ENCODE measurements at places on chromosomes 1 and 21.
A peak's percentile ranks its signal among the peaks of the same experiment; 100 is the strongest.

DNA sequence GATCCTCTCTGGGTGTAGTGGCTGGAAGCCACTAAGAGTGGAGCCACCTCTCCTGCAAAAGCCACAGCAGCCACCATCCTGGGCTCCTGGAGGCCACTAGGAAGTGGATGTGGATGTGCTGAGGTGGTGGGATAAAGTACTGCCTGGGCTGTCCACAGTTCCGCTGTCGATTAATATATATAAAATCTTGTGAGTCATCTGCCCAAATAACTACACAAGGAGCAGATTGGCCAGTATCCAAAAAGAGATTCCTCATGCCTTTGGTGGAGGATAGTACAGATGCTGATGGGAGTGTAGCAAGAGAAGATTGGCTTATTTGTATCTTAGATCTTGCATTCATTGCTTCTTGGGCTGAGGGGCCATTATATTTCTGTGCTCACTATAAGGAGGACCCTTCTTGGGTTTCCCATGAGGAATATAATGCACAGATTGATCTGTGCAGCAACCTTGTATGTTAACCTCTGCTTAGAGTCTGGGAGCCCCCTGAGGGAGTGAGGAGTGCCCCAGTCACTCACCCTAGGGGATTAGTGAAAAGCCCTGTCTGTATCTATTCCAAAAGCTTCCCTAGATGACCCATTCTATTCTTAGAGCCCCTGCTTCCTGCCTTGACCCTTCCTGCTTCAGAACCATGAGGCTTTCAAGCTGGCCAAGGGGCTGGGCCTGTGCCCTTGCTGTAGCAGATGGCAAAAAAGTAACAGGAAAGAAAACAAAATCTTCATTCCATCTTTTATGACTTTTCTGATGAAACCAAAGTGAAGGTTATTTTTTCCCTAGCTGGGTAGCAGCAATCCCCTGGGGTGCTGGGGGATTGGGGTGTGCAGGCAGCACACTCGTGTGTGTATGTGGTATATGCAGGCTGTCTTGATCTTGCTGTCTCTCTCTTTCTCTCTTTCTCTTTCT, 31.7 kb downstream of the RCSD1 start:
- no peak for DNase-seq

DNA sequence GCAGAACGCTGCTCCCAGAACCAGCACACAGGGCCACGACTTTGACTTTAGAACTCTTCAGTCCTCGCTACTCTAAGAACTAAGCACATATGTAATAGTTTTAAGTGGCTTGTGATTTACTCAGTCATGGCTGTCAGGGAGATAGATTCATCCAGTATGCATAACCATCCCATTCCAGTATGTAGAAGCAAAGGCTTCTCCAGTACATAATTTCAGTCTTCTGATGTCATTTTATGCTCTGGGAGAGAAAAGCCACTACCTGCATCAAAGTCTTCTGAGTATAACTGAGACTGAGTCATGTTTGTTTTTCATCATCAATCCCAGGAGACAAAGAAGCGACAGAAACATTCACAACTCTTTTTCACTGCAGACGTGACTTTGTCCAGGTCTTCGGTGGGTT, 885.7 kb downstream of the PLA2G4A start:
- no peak for DNase-seq

- DNase-seq, result no peak
Measured at GRCh38 chr1:239647045-239647444, 260.7 kb downstream of the CHRM3 start.

- DNase-seq, result no peak
Measured at GRCh38 chr1:47324682-47325081, 8.9 kb upstream of the CMPK1 start.

GRCh38 chr1:33346927-33347649, 26.2 kb upstream of the A3GALT2 start:
- DNase-seq, result peak; percentile 37

- no peak for DNase-seq
Measured at GRCh38 chr1:203142684-203143408, 15.3 kb downstream of the ADORA1 start.

DNA sequence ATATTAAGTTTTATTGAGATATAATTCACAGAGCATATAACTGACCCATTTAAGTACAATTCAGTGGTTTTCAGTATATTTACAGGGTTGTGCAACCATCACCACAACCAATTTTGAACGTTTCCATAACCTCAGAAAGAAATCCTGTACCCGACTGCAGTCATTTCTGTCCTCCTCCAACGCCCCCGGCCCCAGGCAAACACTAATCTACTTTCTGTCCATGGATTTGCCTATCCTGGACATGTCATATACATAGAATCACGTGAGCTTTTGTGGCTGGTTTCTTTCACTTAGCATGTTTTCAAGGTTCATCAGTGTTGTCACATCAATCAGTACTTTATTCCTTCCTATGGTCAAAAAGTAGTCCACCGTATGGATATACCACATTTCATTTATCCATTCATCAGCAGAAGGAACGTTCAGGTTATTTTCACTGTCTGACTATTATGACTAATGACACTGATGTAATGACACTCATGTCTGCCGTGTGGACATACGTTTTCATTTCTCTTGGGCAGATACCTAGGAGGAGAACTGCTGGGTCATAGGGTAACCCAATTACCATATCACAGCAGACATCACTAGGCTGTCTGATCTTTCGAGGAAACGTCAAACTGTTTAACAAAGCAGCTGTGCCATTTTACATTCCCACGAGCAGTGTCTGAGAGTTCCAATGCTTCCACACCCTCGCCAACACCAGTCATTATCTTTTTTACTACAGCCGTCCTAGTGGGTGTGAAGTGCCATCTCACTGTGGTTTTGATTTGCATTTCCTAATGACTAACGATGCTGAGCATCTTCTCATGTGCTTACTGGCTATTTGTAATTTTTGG, 30.8 kb downstream of the MRPL37 start:
- no peak for DNase-seq

DNA sequence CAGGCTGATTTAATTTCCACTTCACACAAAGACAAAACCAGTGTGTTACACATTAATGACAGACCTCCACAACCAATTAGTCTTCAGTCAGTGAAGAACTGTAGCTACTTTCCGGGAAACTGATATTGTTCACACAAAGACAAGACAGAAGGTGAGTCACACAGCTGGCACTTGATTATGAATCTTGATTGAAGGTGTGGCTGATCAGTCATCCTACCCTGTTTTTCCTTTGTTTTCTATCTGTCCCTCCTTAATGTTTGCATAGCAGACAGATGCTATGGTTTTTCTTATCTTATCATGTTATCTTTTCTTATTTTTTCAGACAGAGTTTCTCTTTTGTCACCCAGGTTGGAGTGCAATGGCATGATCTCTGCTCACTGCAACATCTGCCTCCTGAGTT, 185.1 kb upstream of the GREM2 start:
- DNase-seq, result no peak

GRCh38 chr1:202184750-202185460, 8.7 kb upstream of the LGR6 start:
- peak; percentile 73 for DNase-seq
